ENCODE measurements at places on chromosomes 6 and 20. TPM values are rescaled to one million over a fixed set of nuclear protein-coding genes. Genes with fewer than 3 reads are reported as not detected.

The GNAS-AS1 gene
- total RNA-seq = 5.0 TPM

The SCUBE3 gene
- total RNA-seq = 1.0 TPM

The DNPH1 gene
- total RNA-seq = 123 TPM

The GLP1R gene
- total RNA-seq = not detected

The MOXD1 gene
- total RNA-seq = 6.1 TPM

The UNC5CL gene
- 0.37 TPM for total RNA-seq

The SEL1L2 gene
- not detected for total RNA-seq

The TTI1 gene
- total RNA-seq = 22.4 TPM

The SLC22A7 gene
- not detected for total RNA-seq

The RNASET2 gene
- 22.0 TPM for total RNA-seq

The PDE7B gene
- 1.3 TPM for total RNA-seq

The HLA-DRA gene
- 0.61 TPM for total RNA-seq

The TAF8 gene
- 21.1 TPM for total RNA-seq

The VNN1 gene
- 0.27 TPM for total RNA-seq

The FKBP1C gene
- total RNA-seq = 0.69 TPM

The ID1 gene
- total RNA-seq = 433 TPM

The NUP153 gene
- 38.2 TPM for total RNA-seq

The NKX2-2 gene
- total RNA-seq = 0.13 TPM

The RIPOR3 gene
- total RNA-seq = not detected

The CYP24A1 gene
- total RNA-seq = 0.03 TPM

The ARMH2 gene
- not detected for total RNA-seq

The CAGE1 gene
- total RNA-seq = 0.03 TPM

The SDCBP2 gene
- total RNA-seq = 1.1 TPM

The SULF2 gene
- 5.6 TPM for total RNA-seq

The HLA-DRB5 gene
- not detected for total RNA-seq

The TNXB gene
- 0.10 TPM for total RNA-seq

The CALHM6 gene
- total RNA-seq = not detected

The GRIK2 gene
- not detected for total RNA-seq

The SNAP91 gene
- not detected for total RNA-seq

The SNX14 gene
- total RNA-seq = 87.8 TPM

The TREML2 gene
- not detected for total RNA-seq

The FLRT3 gene
- 4.0 TPM for total RNA-seq

The EBF4 gene
- total RNA-seq = not detected

The CLPSL2 gene
- total RNA-seq = not detected

The SLC32A1 gene
- total RNA-seq = not detected

The SMLR1 gene
- total RNA-seq = not detected

The GPX5 gene
- total RNA-seq = not detected

The RPP21 gene
- total RNA-seq = 116 TPM

The TINAG gene
- not detected for total RNA-seq

The BMP5 gene
- total RNA-seq = 0.03 TPM

The SCRT2 gene
- total RNA-seq = not detected

The POU3F2 gene
- 1.6 TPM for total RNA-seq

The TMEM217 gene
- 0.37 TPM for total RNA-seq

The ARFGEF2 gene
- total RNA-seq = 31.0 TPM

The OR2B3 gene
- total RNA-seq = not detected

The NEU1 gene
- total RNA-seq = 49.5 TPM

The ARFGEF3 gene
- 4.1 TPM for total RNA-seq

The PLN gene
- not detected for total RNA-seq

The SEMG1 gene
- total RNA-seq = not detected

All from HT1080 (cell line).